ELR (cell line): ENCODE measurements at places on chromosomes 16 and 17.

GRCh38 chr17:81825841-81826466 lies 7.1 kb downstream of the MCRIP1 start:
- DNase-seq: no peak

GRCh38 chr17:77838748-77839697 lies 119.5 kb upstream of the TNRC6C start:
- no peak for DNase-seq

- no peak for DNase-seq
These were observed 74.8 kb upstream of the RPL38 start for GRCh38 chr17:74128456-74129211.

GRCh38 chr17:33750943-33751701 lies 458.0 kb upstream of the ASIC2 start:
- peak; percentile 61 for DNase-seq

GRCh38 chr16:66006485-66006884 lies 360.0 kb upstream of the CDH5 start:
- no peak for DNase-seq

DNA sequence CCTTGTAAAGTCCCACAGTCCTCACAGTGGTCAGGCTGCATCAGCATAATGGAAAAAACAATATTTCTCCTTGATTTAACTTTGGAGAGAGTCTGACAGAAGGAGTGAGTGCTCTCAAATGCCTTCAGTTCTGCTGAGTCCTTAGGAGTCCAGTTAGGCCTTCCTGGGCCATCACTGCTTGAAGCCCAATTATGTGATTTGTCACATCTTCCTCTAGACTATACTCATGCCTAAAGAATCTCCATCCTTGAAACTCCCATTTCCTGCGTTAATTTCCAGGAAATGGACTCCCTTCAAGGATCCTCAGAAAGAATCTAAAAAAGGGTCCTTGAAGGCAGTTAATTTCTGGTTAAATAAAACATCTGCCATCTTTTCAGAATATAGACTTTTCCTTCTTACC lies 52.8 kb downstream of the SLFN5 start:
- DNase-seq: peak; percentile 61

DNA sequence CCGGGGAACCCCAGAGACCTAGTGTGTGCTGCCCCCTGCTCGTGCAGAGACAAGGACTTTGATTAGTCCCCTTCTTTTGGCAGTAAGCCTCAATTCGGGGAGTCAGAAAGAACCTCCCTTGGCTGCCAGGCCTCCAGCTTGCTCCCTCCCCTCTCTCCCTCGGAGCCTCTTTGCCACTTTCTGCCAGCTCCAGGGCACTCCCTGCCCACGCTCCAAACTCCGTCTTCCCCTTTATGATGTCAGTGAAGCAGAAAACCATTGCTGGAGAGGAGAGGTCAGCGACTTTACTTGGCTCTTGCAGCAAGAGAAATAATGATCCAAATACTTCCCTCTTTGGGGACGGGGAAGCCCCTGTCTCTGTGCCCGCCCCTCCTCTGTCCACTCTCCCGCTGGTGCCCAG lies 28.1 kb downstream of the TTYH2 start:
- no peak for DNase-seq

GRCh38 chr17:81516439-81516838 lies 3.8 kb upstream of the ACTG1 start:
- DNase-seq: no peak

- no peak for DNase-seq
These were observed 12.3 kb downstream of the ITGAL start for GRCh38 chr16:30484887-30485286.

GRCh38 chr16:3938843-3939624 lies 58.5 kb upstream of the CREBBP start:
- DNase-seq: peak; percentile 86

GRCh38 chr16:11615748-11616447 lies 29.2 kb upstream of the LITAF start:
- DNase-seq: no peak
